ENCODE measurements at places on chromosomes 7 and 10.

DNA sequence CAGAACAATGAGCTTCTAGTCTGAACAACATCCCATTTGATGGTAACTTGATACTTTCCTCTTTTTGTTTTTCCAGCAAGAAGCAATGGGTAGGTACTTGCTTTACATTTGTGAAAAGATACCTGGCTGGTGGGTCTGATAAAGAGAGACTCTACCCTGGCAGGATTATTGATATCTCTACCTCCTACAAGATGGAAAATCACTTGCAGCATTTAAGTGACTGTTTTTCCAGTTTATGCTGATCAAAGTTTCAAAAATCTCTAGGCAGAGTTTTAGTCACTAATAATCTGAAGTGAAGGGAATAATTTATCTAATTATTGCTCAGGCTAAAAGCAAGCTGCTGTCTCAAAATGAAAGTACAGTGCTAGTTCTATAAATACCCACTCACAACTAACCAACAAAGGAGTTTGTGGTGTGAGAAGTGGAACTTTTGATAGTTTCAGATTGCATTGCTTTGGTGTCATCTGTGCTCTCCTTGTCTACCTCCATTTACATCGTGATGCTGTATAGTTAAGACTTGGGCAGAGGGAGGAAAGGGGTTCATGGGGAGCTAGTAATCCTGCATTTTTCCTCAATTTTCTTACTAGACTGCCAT is 86.0 kb upstream of the ANKRD1 start:
- no peak for DNase-seq

- DNase-seq: no peak
Observed at GRCh38 chr7:17781491-17782215, 158.6 kb downstream of the SNX13 start.

GRCh38 chr10:103397191-103397825 is 882 bp downstream of the PDCD11 start:
- DNase-seq: no peak

- no peak for DNase-seq
Observed at GRCh38 chr7:142856565-142857245, 1.8 kb downstream of the EPHB6 start.

- no peak for DNase-seq
Observed at GRCh38 chr10:77641788-77642397, 4.3 kb upstream of the KCNMA1 start.

- no peak for DNase-seq
Observed at GRCh38 chr10:49099046-49099445, 16.3 kb downstream of the VSTM4 start.

GRCh38 chr7:71718563-71718962 is 586.6 kb downstream of the GALNT17 start:
- DNase-seq: no peak

DNA sequence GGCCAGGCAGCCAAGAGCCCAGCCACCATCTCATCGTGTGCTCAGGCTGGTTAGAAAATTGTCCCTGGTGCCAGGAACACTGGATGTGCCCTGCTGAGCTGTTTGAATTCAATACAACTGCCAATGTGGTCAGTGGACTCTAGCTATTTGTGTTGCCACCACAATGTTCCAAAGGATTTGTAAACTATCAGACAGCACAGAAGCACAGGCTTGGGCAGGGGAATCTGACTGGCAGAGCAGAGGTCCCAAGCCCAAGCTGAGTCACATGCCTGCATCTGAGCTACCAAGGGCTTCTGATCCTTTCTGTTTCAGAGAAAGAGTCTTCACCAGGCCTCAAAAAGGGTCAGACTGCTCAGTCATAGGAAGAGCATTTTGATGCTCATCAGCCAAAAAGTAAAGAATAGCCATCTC is 232.1 kb upstream of the SEMA3C start:
- DNase-seq: peak; percentile 19

DNA sequence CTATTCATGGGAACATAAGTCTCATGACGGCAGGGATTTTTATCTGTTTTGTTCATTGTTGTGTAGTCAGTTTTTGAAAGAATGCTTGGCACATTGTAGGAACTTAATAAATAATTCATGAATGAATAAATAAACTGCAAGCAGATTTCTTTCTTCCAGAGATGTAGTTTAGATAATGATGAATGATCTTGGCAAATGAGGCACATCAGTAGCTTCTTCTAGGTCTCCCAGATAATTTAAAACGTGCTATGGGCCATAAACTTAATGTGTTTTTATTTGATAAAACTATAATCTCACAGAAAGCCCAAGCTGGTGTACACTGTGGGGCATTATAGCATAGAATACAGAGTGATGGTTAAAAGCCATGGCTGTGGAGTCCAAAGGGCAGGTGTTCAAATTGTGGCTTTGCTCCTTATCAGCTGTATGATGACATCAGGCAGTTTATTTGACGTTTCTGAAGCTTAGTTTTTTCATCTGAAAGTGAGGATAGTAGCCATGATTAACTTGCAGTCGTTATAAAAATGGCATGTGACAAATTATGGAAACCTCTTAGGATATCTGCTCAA is 3.5 kb downstream of the MGAM start:
- peak; percentile 71 for DNase-seq

DNA sequence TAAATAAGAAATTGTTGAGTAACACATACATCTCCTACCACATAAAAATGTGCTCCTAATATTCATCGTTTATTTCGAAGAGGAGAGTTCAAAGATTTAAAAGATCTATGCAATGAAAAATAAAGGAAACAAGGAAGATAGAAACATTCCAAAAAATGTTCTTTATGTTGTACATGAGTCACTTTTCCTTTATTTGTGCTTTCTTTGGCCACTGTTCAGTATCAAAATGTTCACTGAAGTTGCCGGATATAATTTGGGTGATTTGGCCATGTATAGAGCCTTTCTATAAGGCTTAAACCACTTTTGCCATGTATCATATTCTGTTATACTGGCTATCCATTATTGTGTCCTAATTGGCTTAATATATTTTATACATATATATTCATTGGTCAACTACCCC is 62.9 kb upstream of the PRR15 start:
- DNase-seq: no peak

DNA sequence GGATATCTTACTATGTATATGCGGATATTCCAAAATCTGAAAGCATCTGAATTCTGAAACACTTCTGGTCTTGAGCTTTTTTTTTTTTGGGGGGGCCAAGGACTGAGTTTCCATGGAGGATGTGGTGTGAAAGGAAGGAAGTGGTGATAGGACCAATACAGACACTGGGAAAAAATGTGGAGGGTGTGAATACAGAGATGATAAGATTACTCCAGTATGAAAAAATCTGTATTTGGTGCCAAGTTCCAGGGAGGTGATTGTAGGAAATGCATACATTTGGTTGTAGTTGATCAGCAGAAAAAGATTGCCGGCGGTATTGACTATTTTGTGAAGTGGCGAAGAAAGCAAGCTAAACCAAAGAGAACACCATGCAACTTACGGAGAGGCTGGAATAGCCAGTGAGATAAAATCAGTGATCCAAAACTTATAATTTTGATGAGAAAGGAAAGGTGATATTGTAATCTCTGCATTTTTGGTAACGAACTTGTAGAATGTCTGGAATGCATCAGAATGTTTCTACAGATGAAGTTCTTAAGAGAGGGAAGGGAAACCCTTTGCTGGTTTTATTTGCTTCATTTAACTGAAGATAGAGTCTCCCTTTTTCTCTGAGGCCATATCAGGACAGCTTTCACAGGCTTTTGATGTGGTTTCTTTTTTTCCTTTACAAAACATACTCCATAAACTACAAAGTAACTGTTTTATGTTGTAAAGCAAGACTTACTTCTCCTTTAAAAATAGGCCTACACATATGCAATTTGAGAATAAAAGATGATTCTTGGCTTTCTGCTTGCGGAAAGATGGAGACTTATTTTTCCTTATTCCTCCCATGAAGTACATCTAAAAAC is 6.0 kb downstream of the WDR37 start:
- DNase-seq: no peak

- no peak for DNase-seq
Observed at GRCh38 chr10:69295027-69295636, 16.8 kb downstream of the HK1 start.

GRCh38 chr10:6204063-6204340 is 1.3 kb downstream of the PFKFB3 start:
- DNase-seq: no peak

DNA sequence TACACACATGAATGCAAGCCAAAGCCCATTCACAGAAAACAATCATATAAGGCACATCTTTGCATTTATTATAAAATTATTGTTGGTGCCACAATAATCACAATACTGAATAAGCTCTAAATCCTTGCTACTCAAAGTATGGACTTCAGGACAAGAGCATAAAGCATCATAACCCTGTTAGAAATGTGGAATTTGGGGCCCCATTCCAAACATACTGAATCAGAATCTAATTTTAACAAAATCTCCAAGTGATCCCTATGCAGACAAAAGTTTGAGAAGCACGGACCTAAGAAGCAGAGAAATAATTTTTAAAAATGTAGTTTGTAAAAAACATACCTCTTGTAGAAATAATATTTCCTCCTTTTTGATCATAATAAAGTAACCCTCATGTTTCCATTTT is 199.2 kb downstream of the IMMP2L start:
- DNase-seq: no peak

DNA sequence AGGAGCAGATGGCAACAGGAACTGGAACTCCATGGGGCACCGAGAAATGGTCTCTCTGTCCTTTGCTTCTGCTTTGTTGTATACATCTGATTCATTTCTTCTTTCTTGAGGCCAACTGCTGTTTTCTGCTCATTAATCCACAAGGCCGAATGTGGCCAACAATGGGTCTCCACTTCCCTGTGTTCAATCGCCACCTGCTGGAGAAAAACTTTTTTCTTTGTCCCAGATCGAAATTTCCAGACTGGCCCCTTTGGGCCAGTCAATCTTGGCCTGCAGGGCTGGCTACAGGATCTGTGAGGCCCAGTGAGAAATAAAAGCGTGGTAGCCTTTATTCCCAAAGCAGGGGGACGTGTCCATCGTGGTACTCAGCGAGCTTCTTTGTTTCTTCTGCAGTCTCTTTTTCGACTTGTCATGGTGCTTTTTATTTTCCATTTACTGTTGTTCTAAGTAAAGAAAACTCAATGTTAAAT is 58.8 kb downstream of the PARP12 start:
- no peak for DNase-seq

DNA sequence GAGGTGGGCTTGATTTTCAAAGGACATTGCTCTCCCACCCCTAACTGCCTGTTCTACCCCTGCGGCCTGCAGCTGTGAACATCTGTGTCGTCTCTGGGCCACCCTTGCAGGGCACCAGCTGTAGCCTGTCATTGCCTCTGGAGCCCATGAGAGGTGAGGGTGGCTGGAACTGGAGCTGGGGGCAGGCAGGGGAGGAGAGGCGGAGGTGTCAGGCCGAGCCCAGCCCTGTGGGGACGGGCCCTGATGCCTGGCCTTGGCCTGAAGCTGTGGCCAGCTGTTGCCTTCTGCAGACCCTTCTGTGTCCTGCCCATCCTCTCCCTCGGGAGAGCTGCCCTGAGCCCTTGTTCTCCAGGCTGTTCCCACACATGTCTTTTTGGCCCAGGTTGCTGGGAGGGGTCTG is 44.5 kb downstream of the PALD1 start:
- no peak for DNase-seq

- DNase-seq: no peak
Observed at GRCh38 chr10:112335111-112335867, 38.6 kb upstream of the ACSL5 start.

DNA sequence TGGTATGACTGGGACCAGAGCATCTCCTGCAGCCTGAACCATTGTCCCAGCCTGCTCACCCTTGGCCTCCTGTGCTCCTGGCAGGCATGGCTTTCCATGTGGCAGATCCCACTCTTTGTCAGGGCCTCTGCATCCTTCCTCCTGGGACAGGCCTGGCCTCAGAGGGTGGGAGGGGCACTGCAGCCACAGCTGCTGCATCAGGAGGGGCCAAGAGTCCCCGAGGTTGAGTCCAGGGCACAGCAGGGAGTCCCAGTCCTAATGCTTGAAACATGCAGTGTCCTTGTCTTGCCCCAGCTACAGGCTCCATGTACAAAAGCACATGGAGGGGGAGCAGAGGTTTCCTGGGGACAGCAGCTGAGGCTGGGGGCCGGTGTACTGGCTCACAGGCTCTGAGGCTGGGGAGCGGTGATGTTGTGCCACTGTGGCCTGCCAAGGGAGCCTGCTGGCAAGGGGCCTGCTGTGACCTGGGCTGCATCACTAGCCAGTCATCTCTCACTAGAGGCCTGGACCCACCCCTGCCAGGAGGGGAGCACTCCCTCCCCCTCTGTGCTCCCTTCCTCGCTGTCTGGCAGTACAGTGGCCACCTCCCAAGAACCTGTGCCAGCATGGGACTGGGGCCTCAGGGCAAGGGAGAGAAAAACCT is 144.8 kb downstream of the ZNF248 start:
- no peak for DNase-seq
